ENCODE measurements at places on chromosomes 1 and 21.

DNA sequence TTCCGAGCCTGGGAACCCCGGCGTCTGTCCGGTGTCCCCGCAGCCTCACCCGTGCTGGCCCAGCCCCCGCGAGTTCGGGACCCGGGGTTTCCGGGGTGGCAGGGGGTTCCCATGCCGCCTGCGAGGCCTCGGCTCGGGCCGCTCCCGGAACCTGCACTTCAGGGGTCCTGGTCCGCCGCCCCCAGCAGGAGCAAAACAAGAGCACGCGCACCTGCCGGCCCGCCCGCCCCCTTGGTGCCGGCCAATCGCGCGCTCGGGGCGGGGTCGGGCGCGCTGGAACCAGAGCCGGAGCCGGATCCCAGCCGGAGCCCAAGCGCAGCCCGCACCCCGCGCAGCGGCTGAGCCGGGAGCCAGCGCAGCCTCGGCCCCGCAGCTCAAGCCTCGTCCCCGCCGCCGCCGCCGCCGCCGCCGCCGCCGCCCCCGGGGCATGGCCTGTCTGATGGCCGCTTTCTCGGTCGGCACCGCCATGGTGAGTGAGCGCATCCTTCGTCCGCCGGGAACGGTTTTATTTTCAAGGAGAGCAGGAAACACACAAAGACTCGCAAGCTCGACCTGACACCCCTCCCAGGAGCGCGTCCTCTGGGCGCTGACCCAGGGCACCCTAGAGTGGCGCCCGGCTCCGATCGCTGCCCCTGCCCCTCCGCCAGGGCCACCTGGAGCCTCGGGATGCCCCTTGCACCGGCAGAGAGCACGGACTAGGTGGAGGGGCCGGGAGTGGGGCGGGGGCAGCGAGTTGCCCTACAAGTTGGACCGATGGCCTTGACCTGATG lies at the start of gene ABCG1:
Gene ABCG1, plus strand, starts transcription at position 305 of the 770 bp plus-strand sequence. Its CDS starts 123 bp downstream, at position 428.
- no peak for DNase-seq

- DNase-seq, result no peak
Observed at GRCh38 chr21:44569861-44570517, 3.5 kb upstream of the KRTAP10-4 start.

DNA sequence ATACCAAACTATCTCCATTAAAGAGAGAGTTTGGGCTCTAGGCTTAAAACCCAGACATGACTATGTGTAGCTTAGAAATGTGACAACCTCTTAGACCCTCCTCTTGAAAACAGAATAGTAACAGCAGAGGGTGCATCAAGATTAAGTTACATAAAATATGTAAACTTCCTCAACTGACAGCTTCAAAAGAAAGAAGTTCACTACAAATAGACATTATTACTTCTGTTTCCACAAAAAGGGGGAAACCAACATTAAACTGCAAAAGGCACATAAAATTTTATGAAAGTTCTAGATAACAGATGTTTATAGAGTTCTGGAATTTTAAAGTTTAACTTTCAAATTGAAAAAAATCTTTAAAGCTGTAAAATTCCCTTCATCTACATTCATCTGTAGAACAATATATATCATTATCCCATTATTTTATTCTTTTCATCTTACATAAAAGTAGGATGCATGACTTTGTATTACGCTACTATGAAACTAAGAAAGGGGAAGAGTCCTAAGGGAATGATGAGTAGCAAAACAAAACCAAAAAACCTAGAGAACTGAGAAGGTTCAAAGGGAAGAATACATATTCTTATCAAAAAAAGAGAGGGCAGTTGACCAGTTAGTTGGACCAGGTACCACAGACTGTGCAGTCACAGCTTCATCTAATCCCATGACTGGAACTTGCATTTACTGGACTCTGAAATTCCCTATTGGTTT lies 177.0 kb downstream of the SIPA1L2 start:
- DNase-seq, result no peak

GRCh38 chr1:212450331-212450881 lies 17.7 kb downstream of the NENF start:
- DNase-seq, result no peak

DNA sequence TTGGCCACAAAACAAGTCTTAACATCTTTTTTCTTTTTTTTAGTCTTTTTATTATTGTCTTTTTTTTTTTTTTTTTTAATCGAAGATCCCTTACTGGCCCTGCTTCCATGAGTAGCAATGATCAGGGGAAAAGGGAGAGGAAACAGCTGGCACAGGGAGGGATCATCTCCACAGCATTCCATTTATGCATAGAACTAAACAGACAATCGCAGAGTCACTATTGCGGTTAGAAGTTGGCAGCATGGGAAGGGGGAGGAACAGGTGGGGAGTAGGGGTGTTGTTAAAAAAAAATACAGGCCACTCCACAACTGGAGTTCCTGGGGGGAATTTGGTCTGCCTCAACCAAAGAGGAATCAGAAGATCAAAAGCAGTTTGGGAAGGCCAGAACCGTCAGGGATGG lies 55.4 kb downstream of the C1orf185 start:
- no peak for DNase-seq

- no peak for DNase-seq
Observed at GRCh38 chr1:104795931-104796330, 1046.2 kb downstream of the AMY1C start.

- no peak for DNase-seq
Observed at GRCh38 chr1:207306023-207306422, 15.5 kb upstream of the CD55 start.

DNA sequence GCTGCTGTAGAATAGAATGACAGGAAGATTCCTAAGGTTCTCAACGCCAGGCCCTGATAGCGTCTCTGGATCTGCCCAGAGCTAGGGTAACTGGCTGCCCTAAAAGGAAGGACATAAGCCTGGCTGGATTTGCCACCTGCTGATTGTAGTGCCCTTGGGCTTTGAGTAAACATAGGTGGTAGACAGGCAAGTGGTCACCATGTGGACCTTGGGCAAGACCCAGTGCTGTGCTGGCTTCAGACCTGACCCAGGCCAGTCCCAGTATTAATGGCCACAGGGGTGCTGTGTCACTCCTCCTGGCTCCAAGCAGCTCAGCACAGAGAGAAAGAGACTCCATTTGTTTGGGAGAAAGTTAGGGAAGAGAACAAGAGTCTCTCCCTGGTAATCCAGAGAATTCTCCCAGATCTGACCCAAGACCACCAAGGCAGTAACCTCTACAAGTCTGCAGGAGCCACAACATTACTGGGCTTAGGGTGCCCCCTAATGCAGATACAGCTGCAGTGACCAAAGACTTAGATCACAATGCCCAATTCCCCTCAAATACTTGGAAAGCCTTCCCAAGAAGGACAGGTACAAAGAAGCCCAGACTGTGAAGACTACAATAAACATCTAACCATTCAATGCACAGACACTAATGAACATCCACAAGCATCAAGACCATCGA lies 44.5 kb downstream of the PHTF1 start:
- DNase-seq, result no peak

DNA sequence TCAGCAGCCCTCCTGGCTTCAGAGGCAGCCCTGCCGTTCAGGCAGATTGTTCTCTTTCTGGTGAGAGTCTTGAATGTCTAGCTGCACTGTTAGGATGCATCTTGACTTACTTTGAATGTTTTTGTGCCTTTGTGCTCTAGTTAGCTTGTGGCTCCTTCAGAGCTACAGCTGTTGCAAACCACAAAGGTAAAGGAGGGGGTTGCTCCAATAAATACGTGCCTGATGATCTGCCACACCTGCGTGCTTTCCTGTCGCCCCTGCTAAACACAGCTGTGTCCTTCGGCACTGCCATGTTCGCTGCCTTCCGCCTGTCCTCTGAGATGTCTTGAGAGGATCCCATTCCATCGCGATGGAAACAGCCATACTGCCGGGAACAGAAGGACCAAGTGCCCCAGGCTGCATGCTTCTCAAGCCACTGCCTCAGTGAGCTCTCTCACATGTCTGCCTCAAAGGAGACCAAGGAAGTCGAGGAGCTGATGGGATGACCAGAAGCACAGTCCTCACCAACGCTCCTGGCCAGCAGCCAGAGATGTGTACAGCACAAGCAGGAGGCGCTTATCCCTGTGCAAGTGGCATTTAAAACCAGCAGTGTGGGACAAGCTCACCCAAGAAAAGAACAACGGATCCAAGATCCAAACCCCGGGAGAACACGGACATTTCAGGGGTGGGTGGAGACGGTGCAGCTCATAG lies 12.0 kb upstream of the SMIM12 start:
- DNase-seq, result no peak

DNA sequence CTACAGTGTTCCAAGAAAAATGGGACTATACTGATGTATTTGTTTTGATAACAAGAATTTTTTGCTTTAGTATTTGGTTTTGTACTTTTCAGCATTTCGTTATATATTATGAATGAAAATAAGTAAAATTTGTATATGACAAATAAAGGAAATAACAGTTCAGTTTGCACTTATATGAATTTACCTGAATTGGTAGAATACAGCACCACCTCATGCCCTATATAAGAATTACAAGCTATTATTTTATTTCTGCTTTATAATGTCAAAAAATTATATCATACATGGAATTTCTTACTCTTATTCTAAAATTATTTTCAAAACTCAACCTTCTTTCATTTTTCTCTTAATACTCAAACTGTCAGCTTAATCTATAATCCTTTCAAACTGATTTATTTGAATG lies 14.6 kb downstream of the EFCAB7 start:
- DNase-seq, result no peak

GRCh38 chr1:172004671-172005070 lies 163.4 kb downstream of the DNM3 start:
- DNase-seq, result no peak

- DNase-seq, result no peak
Observed at GRCh38 chr1:41672173-41672572, 187.7 kb upstream of the EDN2 start.

- DNase-seq, result no peak
Observed at GRCh38 chr1:66452162-66452561, 81.8 kb upstream of the SGIP1 start.

DNA sequence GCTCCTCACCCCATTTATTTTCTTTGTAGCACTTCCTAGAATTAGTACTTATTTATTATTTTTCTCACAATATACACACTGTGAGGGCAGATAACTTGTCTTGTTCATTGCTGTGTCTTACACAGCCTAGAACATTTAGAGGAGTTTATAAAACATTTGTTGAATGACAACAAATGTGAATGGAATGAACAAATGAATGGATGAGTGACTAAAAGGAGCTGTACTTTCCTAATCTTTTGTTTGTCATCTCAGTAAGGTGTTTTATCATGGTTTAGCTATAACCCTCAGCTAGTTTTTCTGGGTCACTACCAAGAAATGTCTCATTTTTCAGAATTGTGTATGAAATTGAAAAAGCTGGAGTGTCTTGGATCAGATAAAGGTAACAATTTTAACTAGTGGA lies 239.3 kb upstream of the KCNK2 start:
- no peak for DNase-seq

DNA sequence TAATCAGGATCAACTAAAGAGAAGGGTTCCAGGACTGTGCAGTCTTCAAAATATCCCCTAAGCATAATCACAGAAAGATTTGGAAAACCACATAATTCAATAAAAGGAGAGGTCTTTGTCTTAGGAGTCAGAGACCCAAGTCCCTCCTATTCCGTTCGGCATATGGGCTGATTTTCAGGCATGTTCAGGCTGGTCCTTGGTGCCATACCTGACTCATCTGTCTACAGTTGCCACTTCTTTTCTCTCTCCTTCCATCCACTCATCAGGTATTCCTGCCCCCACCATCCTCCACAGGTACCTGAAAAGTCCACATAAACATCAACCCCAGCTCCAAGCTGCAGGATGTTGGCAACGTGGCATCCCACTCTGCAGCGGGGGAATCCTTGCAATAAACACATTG lies 29.7 kb upstream of the RPL11 start:
- no peak for DNase-seq
